Natural killer cell (primary cell): ENCODE measurements at places on chromosomes 3 and 15. TPM values are rescaled to one million over a fixed set of nuclear protein-coding genes. Genes with fewer than 3 reads are reported as not detected.

The ALG1L2 gene
- total RNA-seq: 1.3 TPM

The RTP1 gene
- not detected for total RNA-seq

The PGBD4 gene
- total RNA-seq: 3.2 TPM

The PAK6 gene
- total RNA-seq: 10.9 TPM

The CCR4 gene
- total RNA-seq: 2.5 TPM

The LRTM1 gene
- not detected for total RNA-seq

The MOBP gene
- total RNA-seq: not detected
